Daoy (cell line): ENCODE measurements at places on chromosomes 12 and 14. TPM values are rescaled to one million over a fixed set of nuclear protein-coding genes. Genes with fewer than 3 reads are reported as not detected.
A peak's percentile ranks its signal among the peaks of the same experiment; 100 is the strongest.

Gene IKZF4
- 0.12 and 0.40 TPM in 2 replicates for total RNA-seq

Gene FITM1
- total RNA-seq, result 2.7 TPM in 1 of 2 replicates, not detected in the other

Gene CLEC2A
- not detected in 2 replicates for total RNA-seq

Gene SAMD15
- total RNA-seq, result 3.0 and 4.5 TPM in 2 replicates

Gene CD27
- not detected in 2 replicates for total RNA-seq

- no peak for DNase-seq
Observed at GRCh38 chr12:108576660-108577234, 14.4 kb downstream of the ISCU start.

- no peak for DNase-seq
Observed at GRCh38 chr12:99259040-99259934, 388.3 kb upstream of the GARIN6 start.

DNA sequence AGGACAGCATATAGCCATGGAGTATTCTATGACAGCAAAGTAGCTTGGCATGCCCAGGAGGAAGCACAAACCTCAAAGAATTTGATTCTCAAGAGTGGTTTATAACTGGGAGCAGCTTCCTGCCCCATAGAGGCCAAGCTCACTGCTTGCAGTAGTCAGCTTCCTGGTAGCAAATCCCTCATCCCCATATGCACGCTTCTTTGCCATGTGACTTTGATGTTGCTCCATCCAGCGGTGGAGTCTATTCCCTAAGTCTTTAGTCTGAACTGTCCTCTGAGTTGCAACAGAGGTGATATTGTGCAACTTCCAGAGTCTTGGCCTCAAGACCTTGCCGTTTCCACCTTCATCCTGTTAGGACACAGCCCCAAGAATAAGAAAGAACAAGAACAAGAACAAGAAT, 996.8 kb upstream of the TMEM132C start:
- peak; percentile 71 for DNase-seq

- peak; percentile 62 for DNase-seq
Observed at GRCh38 chr14:95319312-95320077, at the start of gene CLMN. Gene CLMN, minus strand, starts transcription at chr14:95319908. Its CDS starts 116 bp downstream, at chr14:95319792.

- DNase-seq, result no peak
Observed at GRCh38 chr14:99945732-99946651, 119.2 kb upstream of the EVL start.

- no peak for DNase-seq
Observed at GRCh38 chr14:49218436-49219092, 367.6 kb downstream of the RPS29 start.

- DNase-seq, result no peak
Observed at GRCh38 chr12:54376596-54376995, 7.9 kb downstream of the ZNF385A start.

- peak; percentile 69 for DNase-seq
Observed at GRCh38 chr14:50773632-50774541, 57.1 kb downstream of the NIN start.

GRCh38 chr14:97975216-97975615, 1178.0 kb downstream of the VRK1 start:
- no peak for DNase-seq

DNA sequence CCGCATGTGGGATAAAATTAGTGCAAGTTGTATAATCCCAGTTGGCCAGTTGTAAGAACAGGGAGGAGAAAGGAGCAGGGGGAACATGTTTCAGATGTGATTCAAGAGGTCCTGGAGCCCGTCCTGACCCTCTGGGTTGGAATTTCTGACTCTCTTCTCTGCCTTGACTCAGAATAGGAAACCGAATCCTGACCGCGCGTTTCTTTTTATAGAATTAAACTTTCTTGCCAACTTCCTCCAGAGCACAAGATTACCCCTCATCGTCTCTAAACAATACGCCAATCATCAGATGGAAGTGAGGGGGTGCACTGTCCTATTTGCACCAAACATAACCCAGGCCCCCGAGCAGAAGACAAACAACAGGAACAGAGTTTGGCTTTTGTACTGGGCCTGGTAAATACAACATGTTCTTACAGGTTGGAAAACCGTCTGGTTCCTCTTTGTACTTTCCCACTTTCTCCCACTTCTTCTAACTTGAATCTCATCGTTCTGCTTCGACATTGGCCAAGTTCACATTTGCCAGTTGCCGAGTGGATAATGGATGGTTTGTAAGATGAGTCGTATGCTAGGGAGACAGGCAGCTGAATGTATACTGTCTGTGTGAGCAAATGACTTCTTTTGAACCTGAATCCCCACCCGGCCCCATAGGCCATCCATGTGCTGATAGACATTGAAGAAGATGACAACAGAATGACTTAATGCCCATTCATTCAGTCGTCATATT, 42.6 kb upstream of the MED13L start:
- DNase-seq, result peak; percentile 69

GRCh38 chr12:52022841-52023181, 16.1 kb downstream of the TAMALIN start:
- DNase-seq, result peak; percentile 43

- no peak for DNase-seq
Observed at GRCh38 chr12:89859508-89860220, 151.0 kb upstream of the ATP2B1 start.

- DNase-seq, result peak; percentile 91
Observed at GRCh38 chr12:94262228-94263010, 114.0 kb downstream of the PLXNC1 start.

DNA sequence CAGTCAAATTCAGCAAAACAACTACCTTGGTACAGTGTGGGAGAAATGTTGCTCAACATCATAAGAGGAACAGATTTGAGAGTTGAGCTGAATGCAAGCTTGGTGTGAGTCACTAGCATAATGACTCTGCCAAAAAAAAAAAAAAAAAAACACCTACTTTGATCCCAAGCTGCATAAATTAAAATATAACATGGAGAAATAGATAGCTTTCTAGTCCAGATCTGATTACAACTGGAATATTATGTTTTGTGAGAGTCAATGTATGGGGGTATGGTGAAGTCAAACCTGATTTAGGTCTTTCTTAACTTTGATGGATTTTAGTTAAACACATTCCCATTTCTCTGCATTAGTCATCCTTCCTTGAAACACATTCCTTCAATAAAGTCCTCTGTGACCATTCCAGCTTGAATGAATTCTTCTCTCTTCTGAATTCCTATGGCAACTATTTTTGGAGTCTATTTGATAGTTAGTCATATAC, 188.1 kb downstream of the SLC5A8 start:
- DNase-seq, result peak; percentile 72

GRCh38 chr14:62158779-62159178, 396.6 kb downstream of the SNAPC1 start:
- DNase-seq, result no peak

- peak; percentile 44 for DNase-seq
Observed at GRCh38 chr14:24481622-24482324, 26.3 kb downstream of the CMA1 start.

GRCh38 chr12:3967556-3968160, 94.5 kb upstream of the PARP11 start:
- DNase-seq, result no peak

- DNase-seq, result no peak
Observed at GRCh38 chr12:60230056-60230455, 634.2 kb downstream of the SLC16A7 start.

- DNase-seq, result no peak
Observed at GRCh38 chr14:61609884-61610283, 85.4 kb upstream of the HIF1A start.

DNA sequence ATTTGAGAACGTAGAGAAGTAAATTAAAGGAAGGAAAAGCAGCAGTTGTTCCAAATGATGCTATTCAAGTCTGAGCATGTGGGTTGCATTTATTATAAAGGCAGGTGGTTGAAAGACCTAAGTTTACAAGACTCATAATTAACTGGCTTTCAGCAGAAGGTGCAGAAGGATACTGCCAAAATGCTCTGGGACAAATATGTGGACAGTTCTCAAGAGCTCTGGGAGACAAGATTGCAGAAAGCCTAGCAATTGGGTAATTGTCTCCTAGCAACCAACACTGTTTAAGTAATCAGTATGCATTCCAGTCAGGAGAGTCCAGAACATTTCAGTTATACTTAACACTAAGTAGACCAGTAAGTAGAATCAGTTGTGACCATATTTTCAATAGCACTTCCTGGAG, 131.5 kb downstream of the GPR135 start:
- DNase-seq, result peak; percentile 12

- no peak for DNase-seq
Observed at GRCh38 chr12:65557438-65558181, 266.7 kb upstream of the HMGA2 start.

- no peak for DNase-seq
Observed at GRCh38 chr14:50345846-50346422, 33.8 kb downstream of the DMAC2L start.

GRCh38 chr14:33936391-33936790, 14.5 kb downstream of the EGLN3 start:
- no peak for DNase-seq

DNA sequence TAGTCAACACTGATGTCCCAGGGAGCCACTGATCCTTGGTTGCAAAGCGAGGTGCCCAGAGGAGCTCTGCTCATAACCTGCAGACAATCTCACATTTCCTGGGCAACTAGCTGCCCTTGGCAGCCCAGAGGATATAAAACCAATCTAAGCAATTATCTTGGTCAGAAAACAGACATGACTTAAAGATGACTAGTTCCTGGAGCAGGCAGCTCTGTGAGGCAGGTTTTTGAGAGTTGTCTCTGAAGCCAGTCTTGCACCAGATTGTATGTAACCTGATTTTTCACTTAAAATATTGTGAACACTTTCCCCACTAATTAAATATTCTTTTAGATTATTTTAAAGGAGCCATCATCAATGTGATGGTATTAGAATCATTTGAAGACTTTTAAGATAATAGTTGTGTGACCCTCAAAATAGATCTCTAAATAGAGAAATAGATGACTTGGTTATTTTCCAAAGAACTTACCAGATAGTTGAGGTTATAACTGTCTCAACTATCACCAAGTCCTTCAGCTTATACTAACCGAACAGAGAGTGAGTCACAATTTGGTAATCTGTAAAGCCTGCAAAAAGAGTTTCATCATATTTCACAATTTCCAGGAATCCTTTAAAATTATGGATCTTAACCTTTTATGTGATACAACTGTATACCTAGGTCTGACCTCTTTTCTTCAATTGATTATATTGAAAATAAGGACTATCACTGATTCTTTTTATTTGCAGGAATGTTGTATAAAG, 75.9 kb downstream of the LIN7A start:
- DNase-seq, result no peak
